ENCODE measurements at places on chromosomes 3 and 15.

DNA sequence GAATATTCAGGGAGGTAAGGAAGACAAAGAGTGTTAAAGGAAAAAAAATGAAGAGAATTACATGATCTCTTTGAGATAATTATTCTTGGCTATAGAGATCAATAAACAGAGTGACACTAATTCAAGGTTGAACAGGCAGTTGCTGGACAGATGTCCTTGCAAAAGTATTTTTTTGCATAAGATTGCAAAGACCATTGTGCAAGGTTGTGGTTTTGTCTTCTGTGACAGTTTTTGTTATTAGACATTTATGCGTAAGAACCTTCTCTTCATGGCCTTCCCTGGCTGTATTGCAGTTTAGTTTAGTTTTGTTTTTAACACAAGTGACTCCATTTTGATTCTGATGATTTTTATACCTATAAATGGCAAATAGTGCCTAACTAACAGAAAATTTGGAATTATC is 682.8 kb upstream of the ARPP21 start:
- no peak for DNase-seq

GRCh38 chr15:41945731-41946130 is 26.6 kb downstream of the EHD4 start:
- DNase-seq: no peak

DNA sequence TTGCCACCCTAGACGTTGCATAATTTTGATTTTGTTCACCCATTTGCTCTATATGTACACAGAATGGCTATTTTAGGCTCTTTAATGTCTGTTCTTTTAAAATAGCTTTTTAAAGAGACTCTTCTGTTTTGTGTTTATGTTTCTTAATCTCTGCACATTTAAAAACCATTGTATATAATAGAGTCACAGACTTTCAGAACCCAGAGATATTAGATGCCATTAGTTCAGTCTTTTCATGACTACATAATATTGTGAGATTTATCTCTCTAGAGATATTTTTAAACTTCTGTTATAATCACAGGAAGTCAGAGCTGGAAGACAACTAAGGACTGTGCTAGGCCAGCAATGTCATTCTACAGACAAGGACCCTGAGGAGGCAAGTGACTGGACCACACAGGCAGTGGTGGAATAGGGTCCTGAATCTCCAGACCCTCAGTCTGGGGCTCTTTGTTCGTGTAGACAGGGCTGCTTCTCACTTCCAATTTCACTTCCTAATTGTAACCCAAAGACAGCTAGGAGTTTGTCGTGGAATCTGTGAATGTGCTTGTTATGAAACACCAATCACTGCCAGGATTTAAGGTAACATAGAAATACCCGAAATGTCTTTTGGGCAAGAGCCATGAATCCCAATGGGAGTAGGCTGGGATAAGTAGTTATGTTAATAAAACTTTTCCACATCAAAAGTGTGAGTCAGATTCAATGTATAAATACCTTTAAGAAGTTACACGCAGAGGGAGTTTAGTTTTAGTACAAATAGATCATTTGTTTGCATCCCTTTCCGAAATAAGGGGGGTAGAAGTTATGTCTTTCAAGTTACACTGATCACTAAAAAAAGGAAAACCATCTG is 165.2 kb upstream of the ROPN1 start:
- DNase-seq: no peak

DNA sequence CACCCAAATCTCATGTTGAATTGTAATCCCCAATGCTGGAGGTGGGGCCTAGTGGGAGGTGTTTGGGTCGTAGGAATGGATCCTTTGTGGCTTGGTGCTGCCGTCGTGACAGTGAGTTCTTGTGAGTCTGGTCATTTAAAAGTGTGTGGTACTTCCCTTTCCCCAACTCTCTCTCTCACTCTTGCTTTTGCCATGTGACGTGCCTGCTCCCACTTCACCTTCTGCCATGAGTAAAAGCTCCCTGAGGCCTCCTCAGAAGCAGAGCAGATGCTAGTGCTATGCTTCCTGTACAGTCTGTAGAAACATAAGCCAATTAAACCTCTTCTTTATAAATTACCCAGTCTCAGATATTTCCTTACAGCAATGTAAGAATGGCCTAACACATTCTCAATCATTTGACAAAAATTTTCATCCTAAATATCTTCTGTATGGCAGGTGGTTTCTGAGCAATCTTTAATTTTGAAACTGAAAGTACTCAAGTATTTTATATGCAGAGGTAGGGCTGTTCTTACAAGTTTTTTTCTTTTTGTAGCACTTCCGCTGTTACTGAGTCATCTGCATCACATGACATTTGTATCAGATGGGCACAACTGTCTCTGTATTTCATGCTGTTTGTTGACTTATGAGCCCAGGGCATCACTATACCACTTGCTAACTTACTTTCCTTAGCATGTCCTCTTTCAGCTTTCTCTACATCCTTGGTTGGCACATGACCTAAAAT is 8.8 kb downstream of the RPL39L start:
- DNase-seq: no peak

- no peak for DNase-seq
These were observed 20.9 kb downstream of the KBTBD8 start for GRCh38 chr3:67018789-67019526.

GRCh38 chr3:135513106-135514059 is 452.1 kb upstream of the PPP2R3A start:
- no peak for DNase-seq

DNA sequence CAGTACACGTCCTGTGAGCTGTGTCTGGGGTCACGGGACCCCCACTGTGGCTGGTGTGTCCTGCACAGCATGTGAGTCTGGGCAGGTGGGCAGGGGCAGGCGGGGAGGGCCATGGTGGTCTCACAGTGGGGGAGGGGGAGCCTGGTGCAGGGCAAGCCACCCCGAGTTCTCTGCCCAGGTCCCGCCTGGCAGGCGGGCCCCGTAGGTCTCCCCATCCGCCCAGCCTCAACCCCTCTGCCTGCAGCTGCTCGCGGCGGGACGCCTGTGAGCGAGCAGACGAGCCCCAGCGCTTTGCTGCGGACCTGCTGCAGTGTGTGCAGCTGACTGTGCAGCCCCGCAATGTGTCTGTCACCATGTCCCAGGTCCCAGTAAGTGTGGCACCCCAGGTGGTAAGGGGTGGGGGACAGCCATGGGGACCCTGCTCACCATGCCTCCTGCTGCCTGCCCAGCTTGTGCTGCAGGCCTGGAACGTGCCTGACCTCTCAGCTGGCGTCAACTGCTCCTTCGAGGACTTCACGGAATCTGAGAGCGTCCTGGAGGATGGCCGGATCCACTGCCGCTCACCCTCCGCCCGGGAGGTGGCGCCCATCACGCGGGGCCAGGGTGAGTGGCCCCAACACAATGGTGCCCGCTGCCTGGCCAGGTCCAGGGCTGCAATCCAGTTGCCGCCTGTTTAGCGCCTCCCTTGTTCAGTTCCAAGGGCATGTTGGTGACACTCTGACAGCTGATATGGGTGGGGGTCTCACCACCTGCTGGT is 21.9 kb downstream of the PLXNA1 start:
- DNase-seq: no peak

DNA sequence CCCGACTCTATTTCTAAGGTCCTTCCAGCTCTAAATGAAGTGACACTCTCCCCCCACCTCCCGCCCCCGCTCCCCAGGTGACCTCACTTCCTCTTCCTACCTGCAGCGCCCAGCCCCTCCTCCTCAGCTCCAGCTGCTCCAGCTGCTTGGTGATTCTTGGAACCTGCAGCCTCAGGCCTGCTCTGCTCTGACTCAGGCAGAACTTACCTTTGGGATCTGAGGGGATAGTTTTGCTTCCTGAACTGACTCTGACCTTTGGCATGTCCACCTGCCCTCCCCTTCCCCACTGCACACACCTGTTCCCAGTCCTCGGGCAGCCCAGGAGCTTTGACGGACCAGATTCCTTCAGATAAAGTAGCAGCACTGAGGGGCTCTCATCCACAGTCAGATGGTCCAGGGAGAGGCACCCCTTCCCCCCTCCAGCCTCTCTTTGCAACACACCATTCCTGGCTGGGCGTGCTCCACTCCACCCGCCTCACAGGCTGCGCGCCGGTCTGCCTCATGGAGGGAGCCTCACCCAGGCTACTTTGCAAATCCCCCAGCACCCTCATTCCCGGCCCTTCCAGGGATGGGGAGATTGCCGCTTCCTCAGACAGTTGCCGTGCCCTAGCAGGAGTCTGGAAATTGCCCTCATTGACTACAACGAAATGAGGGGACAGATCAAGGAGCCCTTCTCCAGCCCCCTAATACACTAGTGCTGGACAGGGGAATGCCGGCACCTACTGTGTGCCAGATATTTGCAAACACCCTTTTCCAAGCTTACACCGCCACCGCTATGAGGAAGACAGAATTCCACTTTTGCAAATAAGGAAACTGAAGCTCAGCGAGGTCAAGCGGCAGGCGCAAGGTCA is 692 bp upstream of the C15orf39 start:
- DNase-seq: no peak

- DNase-seq: no peak
These were observed 613.4 kb downstream of the MCTP2 start for GRCh38 chr15:94844538-94845389.

DNA sequence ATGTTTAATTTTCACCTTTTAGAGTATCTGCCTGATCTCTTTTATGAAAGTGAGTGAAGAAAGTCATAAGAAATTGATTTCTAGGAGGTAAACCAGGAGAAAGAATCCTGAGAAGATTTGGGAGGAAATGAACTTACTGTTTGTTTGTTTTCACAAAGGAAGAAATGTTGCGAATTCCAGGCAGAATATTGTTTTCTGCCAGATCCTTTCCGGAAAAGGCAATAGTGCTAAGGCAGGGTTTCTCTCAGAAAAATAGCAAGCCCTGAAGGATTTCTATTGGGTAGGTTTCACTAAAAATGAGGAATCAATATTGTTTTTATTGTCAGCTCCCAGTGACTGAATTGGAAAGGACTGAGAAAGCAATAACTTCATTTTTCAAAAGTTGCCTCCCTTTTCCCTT is 85.7 kb upstream of the TGFBR2 start:
- no peak for DNase-seq

GRCh38 chr3:78728406-78729145 is 1039.2 kb downstream of the ROBO1 start:
- DNase-seq: no peak

- DNase-seq: no peak
These were observed 37.4 kb upstream of the B3GNT5 start for GRCh38 chr3:183215591-183216202.

DNA sequence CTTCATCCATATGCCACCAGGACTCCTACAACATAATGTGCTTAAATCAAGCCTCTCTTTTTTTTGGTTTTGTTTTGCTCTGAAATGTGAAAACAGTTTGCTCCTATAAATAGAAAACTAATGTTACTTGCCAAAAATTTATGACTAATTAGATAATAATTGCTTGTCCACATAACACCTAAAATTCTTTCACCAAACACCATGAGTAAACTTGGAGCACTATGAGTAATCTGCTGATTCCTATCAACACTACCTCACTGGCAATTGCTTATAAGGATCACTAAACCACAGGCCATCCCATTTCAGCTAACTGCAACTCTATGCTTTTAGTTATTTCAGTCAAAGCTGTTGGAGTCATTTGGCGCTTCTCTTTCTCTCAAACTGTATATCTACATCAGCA is 252.7 kb downstream of the EPHA3 start:
- DNase-seq: no peak

DNA sequence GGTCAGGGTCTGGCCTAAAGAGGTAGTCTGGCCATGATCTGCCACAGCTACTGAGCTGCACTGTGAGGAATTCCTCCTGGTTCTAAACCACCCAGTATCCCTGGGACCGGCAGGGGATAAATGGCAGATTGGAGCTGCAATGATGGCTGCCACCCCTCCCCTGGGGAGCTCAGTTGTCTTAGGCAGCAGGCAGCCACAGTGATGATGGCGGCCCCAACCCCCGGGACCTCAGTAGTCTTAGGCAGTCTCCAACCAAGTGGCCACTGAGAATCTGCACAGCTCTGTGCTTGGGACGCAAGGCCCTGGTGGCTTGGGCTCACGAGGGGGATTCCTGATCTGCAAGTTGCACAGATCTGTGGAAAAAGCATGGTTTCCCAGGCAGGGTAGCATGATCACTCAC is 68.1 kb downstream of the STRIT1 start:
- DNase-seq: no peak

GRCh38 chr3:126460381-126460780 is 15.3 kb downstream of the ZXDC start:
- no peak for DNase-seq

GRCh38 chr3:67198374-67198773 is 200.3 kb downstream of the KBTBD8 start:
- DNase-seq: no peak

DNA sequence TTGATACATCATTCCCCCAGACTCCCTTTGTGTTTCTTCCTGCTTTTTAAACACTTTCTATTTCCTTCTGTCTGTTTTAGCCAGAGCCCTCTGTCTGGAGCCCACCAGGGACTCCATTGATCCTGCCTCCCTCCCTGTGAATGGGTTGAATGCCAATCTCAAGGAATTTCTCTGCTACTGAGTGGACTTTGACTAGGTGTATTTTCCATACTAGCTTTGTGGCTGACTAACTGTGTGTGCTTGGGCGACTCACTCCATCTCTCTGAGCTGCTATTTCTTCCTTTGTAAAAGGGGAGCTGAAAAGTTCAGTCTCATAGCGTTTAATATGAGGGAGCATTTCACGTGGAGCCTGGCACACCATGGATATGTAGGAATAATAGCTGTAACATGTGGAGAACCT is 98.8 kb downstream of the EEFSEC start:
- DNase-seq: no peak

DNA sequence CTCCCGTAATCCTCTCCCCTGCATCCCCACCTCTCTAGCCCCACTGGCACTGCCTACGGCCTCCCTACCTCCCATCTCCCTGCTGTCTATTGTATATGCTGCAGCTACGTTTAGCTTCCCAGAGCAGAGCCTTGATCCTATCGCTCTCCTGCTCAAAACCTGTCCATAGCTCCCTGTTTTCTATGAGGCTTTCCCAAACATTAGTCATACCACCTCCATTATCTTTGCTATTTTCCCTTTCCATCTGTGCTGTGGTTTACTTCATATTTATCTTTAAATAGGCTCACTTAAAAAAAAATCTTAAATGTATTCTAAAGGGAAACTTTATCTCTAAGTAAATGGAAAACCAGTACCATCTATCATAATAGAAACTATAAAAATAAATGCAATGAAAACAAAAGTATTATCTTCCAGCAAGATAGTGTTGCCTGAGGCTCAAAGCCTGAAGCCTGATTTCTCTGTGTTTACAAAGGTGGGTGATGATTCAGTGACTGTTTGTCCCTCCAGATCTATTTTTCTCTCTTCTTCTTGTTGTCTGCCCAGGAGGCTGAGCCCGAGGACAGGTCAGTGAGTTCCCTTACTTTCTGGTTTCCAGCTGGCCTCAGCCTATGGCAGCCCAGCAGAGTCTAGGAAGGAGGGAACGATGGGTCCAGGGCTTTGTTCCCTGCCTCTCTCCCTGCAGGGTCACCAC is 397.1 kb upstream of the CFAP20DC start:
- no peak for DNase-seq

DNA sequence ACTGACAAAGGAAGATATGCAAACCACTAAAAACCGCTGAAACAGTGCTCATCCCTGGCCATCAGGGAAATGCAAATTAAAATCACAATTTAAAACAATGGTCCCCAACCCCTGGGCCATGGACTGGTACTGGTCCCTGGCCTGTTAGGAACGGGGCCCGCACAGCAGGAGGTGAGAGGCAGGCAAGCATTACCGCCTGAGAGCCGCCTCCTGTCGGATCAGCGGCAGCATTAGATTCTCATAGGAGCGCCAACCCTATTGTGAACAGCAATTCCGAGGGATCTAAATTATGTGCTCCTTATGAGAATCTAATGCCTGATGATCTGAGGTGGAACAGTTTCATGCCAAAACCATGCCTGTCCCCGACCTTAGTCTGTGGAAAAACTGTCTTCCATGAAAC is 14.4 kb downstream of the SLC12A6 start:
- DNase-seq: no peak
